Suppressor macrophage (primary cell): ENCODE measurements at places on chromosomes 6 and 20.

DNA sequence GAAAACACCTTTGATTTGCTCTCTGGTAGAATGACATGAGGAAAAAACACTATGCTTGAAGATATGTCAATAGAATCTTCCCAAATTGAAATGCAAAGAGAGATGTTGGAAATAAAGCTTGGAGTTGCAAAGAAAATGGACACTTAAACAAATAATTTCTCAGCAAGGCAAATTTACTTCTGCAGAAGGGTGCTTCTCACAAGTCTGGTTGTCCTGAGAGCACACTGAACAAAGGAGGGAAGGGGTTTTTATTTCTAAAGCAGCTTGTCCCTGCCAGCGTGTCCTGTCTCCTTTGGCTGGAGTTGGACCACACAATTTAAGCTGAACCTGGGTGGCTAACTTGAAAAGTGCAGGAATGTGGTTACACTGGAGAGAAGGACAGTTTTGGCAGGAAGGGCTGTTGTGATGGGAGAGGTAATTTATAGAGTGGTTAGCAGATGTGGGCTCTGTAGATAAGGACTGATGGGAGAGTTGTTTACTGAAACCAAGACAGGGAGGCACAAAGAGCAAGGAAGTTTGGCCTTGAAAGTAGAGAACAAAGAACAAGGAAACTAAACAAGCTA, 454.6 kb upstream of the EYS start:
- DNase-seq, result no peak

DNA sequence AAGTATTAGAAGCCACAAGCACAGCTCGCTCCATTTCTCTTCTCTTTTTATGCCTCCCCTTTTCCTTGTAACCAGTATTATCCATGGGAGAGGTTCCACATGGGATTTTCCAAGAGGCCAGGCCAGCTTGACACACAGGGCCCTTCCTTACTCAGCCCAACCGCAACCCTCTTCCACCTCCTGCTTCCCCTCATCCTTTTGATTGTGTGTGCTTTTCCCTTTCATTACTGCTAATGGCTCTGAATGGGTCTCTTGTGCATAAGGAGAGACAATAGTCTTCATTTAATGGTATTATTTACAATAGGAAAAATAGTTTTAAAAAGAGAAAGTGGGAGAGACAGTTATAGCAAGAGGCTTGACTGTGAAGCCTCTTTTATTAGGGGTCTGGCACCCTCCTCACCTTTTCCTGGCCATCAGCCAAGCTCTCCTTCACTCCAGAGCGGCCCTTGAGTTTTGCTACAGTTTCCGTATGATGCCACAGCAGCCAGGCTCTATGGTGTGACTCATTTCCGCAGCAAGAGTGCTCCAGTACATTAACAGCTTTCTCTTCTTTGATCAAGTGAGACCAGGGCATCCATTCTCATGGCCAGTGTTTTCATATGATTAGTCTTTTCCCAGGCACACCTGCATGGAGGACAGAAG, 579.5 kb downstream of the TFAP2B start:
- DNase-seq, result no peak

DNA sequence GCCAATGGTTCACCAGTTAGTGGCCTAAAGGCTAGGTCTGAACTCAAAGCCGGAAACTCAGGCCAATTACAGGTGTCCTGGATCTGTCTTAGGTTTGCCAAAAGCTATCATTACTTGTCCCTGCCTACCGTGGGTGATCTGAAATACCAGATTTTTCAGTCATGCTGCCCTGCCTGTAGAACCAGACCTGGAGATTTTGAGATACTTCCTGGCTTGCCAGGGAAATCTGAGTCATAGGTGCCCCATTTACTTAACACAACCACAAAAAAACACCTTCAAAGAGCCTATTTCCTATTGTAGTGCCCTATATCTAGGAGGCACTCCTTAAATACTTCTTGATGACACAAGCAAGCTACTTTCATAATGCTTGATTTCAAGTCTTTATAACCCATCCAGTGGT, 13.9 kb upstream of the RANBP9 start:
- DNase-seq, result no peak

GRCh38 chr20:25859649-25860530, 163.2 kb upstream of the ZNF337 start:
- DNase-seq, result peak; percentile 62

GRCh38 chr6:1381481-1382330, 7.7 kb upstream of the FOXF2 start:
- DNase-seq, result peak; percentile 54

GRCh38 chr6:111871725-111872400, 1.4 kb downstream of the FYN start:
- peak; percentile 38 for DNase-seq

- DNase-seq, result peak; percentile 32
Observed at GRCh38 chr20:44448753-44449546, 26.7 kb upstream of the TTPAL start.

DNA sequence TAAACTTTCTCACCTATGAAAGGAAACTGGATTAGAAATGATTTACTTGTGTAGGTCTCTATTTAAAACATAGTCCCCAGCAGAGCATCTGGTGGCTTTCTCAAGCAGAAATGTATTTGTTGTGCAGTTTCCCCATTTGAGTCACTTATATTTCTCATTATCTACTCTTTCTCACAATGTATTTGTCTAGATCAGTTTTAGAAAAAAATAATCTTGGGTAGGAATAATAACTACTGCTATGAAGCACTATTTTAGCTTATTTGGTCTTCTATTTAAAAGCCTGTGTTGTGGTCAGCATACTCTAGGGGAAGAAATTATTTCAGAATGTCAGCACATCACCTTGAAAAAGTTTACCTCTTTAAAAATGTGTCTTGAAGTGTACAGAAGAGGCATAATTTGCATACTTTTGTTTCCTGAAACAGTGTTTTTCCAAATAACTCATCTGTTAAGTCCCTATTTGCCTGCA, 60.9 kb upstream of the PRL start:
- no peak for DNase-seq

- DNase-seq, result no peak
Observed at GRCh38 chr20:50586531-50587232, 76.5 kb downstream of the PTPN1 start.

DNA sequence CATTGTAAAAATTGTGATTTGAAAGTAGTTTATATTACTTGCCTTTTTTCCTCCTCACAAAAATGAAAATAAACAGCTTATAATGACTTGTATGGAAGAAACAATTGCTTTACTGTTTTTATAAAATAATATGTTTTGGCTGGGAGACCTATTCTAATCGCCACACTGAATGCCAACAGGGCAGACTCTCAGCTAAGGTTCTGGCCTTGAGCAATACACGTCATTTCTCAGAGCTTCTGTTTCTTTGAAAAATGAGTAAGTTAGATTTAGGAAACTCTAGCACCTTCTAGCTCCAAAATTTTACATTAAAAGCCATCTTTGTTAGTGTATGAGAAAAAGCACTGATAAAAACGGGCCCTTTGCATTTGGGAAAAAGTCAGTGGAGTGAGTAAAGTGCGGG, 166.6 kb downstream of the ARID1B start:
- no peak for DNase-seq

DNA sequence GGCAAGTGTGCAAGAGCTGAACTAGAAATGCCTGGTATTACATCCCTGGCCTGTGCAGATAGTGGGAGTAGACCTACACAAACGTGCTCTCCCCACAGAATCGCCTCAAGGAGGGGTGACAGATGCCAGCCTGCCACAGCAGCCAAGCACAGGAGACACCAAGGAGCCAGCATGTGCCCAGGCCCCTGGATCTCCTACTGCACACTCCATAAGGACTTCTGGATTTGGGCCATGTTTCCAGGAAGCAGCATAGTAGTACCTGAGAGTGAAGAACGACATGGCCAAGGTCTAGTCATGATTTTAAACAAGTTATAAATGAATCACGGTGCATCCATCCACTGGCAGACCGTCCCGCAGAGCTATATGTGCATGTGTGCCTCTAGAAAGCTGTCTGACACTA, 232.2 kb downstream of the SYNDIG1 start:
- no peak for DNase-seq

- DNase-seq, result peak; percentile 68
Observed at GRCh38 chr20:20271271-20271670, 96.6 kb upstream of the INSM1 start.

GRCh38 chr6:165231177-165231576, 78.2 kb downstream of the C6orf118 start:
- DNase-seq, result no peak

DNA sequence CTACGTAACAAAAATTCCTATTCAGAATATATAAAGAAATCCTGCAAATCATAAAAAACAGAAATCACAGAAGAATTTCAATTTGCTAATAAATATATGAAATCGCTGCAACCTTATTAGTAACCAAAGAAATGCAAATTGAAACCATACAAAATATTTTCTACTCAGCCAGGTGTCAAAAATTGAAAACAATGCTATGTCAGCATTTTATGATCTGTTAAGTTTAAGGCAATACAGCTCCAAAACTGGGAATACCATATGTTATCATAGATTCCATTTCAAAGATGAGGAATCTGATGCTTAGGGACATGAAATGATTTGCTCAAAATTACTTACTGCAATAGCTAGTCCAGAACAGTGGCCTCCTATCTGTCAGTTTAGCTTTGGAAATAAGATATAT, 168.9 kb downstream of the ID4 start:
- no peak for DNase-seq

- DNase-seq, result no peak
Observed at GRCh38 chr20:59774204-59774641, 159.2 kb downstream of the SYCP2 start.

- no peak for DNase-seq
Observed at GRCh38 chr6:163826629-163827028, 412.1 kb downstream of the QKI start.

DNA sequence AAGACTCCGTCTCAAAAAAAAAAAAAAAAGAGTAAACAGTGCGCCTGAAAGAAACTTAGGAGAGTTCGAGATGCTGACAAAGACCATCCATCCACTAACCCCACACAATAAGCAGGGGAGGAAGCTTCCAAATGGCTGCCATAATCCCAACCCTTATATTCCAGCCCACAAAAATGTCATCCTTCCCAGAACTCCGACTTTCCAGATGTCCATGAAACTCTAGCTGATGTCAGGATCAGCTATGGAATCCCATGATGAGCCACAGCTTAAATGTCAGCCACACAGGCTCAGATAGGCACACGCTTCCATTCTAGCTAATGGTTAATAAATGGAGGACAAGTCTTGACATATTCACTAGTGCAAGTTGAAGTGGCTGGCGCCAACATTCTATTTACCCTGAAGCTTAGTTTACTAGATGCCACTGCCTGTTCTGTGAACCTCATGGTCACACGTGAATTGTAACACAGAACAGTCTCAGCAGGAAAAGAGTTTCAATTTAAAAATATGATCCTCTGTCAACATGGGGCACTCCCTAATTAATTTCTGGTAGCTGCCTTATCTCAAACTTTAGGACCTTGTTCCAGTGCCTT, 75.5 kb downstream of the FOXF2 start:
- no peak for DNase-seq

DNA sequence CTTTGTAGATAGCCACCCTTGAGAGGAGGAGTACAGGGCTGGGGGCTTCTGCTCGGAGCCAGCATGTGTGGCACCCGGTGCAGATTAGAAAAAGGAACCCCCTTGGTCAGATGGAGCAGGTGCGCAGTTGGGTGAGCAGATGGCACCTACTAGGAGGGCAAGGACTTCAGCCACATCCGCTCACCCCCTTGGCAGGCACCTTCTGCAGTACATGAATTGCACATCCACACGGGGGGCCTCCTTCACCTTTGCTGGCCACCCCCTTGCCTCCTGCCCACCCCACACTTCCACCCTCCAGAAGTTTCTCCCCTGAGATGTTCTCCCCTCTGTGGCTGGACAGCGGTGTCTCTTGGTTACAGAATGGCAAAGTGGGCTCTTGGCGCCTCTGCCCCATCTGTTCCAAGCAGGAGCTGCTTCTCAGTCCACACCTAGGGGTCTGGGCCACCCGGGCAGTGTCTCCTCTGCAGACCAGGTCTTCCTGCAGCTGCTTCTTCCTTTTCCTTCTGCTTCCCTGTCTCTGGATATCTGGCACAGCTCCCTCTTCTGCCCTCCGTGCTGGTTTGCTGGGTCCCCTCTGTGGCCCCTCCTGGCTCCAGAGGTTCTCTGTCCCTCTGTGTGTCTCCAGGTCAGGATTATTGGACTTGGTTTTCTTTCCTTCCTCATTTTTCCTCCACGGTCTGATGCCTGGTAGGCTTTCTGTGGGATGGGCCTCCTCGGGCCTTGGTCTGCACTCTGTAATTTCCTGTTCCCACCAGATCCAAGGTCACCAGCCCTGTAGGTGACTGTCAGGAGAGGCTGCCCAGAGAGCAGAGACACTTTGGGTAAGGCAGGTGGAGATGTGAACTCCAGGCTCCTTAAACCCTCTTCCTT, 4.1 kb downstream of the MDFI start:
- no peak for DNase-seq

DNA sequence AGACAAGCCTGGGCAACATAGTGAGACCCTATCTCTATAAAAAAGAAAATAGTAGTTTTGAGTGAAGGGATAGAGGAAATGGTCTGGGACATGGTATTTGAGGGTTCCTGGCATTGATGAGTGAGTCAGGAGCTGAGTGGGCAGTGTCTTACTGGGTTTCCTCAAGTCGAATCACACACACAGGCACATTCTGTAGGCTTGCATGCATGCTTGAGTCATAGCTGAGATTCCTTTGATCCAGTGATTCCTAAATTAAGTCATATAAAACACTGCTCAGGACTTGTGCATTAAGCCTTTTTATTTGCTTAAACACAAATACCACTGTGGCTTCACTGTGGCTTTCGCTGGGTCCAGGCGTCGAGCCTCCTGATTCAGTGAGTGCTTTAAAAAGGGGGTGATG, 71.8 kb upstream of the TMEM181 start:
- DNase-seq, result peak; percentile 57

DNA sequence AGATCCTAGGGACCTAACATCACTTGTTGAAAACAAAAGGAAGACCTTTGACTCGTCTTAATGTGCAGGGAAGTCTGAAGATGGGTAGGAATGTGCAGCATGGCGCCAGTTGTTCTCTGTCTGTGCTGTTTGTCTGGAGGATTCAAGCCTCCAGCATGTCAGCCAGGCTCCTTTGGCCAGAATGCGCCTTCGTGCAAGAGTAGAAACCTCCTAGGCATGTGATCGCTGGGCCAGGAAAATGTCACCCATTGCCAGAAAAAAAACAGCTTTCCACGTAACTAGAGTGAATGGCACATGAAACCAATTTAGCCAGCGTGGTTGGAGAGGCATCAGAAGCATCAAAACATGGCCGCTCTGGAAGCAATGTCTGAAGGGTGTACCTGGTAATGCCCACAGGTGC, 132.7 kb downstream of the EDN1 start:
- DNase-seq, result no peak

- no peak for DNase-seq
Observed at GRCh38 chr6:37535428-37535758, 35.7 kb upstream of the CCDC167 start.

- no peak for DNase-seq
Observed at GRCh38 chr6:9732056-9732455, 682.8 kb downstream of the TFAP2A start.

DNA sequence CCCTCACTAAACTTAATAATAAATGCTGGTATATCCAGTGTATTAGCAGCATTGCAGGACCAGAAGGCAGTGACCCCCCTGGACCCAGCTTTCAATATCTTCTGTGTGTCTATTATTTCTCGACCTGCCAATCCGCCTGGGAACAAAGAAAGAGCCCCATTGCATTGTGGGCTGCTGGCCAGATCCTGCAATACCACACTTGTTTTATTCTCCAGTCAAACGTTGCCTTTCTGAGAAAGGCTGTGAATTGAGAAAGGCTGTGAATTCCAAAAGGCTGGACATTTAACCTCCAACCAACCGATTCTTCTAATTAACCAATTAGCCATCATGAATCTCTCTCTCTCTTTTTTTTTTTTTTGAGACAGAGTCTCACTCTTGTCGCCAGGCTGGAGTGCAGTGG, 1.5 kb upstream of the MTO1 start:
- no peak for DNase-seq

- no peak for DNase-seq
Observed at GRCh38 chr6:125732398-125732797, 17.0 kb upstream of the HEY2 start.
